ENCODE measurements at places on chromosomes 5 and 9.

DNA sequence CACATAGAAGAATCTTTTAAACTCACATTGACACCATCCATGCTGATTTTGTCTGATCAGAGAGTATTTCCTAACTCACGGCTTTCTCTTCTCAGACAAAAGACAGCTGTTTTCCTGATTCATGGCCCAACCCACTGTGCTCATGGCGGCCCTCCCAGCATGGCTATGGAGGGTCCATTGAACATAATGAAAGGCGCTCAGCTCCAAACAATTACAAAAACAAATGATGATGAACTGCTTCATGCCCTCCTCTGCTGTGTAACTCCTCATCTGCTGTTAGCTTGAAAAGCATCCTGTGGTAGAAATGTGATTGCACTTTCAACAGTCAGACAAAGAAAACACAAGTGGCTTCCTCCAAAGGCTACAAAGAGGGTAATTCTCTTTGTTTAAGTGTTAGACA is 673.8 kb downstream of the PRELID2 start:
- no peak for DNase-seq

GRCh38 chr9:82140471-82140870 is 151.9 kb downstream of the SPATA31D1 start:
- no peak for DNase-seq

- DNase-seq, result no peak
These were observed 472.7 kb upstream of the CDH9 start for GRCh38 chr5:27511061-27511460.

DNA sequence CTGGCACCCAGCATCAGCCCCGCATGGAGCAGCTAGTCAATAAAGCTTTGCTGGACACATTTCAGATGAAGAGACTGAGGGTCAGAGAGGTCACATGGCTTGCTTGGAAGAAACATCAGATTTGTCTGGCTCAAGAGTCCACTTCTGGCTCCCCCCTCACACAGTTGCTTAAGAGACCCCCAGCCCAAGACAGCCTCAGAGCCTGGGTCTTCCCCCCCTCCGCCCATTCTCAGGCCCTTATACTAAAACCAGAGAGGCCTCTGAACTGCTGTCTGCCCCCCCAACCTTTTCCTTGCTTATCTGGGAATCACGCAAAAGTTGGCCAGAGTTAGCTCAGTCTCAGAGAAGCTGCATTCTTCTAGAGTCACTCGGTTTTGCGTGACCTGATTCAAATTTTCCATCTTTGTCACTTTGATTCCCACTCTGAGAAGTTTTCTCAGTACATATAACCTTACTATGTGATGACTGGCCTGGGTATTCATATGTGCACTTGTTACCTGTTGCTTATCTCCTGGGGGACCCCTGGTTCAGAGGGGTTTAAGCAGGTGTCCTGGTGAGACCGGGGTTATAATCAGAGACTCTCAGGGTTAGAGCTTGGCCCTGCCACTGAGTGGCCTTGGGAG is 145.4 kb upstream of the IER5L start:
- DNase-seq, result no peak

DNA sequence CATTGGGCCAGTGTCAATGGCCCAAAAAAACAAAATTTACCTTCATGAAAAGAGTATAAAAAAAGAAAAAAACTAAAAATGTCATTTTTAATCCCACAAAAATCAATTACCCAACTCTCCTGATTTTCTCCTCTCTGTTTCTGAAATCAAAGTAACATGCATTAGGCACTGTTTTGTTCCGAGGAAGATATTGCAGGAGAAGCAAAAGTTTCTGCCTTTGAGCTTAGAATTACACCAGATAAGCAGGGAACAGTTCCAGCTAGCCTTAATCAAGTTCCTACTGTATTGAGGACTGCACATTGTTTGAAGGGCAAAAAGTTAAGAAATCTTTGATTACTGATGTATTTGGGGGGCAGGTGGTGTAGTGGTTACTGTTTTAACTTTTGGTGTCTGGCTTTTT is 1.1 kb upstream of the PRKAA1 start:
- DNase-seq, result no peak

- no peak for DNase-seq
These were observed 638.8 kb upstream of the WWC1 start for GRCh38 chr5:167652690-167653089.

DNA sequence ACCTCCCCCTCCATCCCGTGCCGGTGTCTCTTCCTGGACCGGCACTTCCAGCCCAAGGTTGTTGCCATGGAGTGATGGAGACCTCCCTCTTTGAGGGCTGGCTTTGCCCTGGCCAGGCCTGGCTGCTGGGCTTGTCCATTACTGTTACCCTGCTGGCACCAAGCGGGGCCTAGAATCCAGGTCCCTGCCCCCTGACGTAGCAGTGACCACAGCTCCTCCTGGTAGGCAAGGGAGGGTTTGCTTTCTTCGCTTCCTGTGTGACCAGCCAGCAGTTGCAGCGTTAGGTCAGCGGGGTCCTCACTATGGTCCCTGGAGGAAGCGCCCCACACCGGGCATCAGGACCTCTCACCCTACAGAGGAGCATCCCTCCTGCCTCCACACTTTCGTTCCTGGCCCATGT is 146.7 kb upstream of the COL5A1 start:
- DNase-seq, result no peak

- DNase-seq, result no peak
These were observed 29.0 kb upstream of the SSBP2 start for GRCh38 chr5:81779916-81780266.

GRCh38 chr9:37626708-37627292 is 24.0 kb upstream of the FRMPD1 start:
- DNase-seq, result no peak

DNA sequence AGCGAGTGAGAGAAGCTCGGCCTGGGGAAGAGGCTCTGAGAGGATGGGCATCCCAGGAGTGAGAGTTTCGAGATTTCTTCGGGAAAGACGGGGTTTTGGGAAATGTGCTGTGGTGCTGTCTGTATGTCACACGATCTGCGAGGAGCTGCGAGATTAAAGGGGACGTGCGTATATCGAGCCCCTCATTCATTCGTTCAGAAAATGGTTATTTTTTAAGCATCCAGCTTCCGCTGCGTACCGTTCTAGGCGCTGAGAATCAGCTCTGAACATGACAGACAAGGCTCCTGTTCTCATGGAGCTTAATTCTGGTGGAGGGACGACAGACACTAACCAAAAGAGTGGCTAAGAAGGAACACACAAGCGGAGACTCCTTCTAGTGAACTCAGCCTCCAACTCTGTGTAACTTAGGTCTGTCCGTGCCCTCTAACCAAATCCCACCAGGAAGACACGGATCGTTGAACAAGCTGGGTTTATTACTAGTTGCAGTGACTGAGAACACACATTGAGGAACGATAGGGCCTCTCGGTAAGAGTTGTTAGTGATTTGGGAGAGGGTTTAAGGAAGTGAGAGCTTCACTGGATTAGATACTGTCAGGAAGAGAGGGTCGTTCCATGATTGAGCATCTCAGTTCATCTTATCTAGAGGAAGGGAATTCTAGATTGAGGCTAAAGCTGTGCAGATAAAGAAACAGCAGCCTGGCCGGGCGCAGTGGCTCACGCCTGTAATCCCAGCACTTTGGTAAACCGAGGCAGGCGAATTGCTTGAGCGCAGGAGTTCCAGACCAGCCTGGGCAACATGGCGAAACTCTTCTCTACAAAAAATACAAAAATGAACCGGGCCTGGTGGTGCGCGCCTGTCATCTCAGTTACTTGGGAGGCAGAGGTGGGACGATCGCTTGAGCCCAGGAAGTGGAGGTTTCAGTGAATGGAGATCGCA is 1.0 kb upstream of the FBXW11 start:
- no peak for DNase-seq

GRCh38 chr5:175741556-175741955 is 83.7 kb downstream of the HRH2 start:
- no peak for DNase-seq

GRCh38 chr9:94864862-94865509 is 138.5 kb downstream of the AOPEP start:
- DNase-seq, result no peak

DNA sequence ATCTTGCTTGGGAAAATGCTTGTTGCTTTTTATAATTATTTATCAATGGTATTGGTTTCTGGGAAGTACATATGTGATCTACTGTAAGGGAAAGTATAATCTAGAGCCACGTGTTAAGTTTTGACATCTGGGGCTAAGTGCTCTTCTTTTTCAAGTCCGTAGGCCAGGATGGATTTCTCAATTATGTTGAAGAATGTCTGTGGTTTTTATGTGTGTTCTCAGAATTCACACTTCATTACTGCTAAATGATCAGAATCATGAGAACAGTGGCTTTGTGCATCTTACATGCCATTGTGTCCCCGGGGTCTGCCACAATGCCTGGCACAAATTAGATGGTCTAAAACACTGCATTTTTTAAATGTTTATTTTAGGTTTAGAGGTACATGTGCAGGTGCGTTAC is 14.5 kb upstream of the AUH start:
- DNase-seq, result no peak

DNA sequence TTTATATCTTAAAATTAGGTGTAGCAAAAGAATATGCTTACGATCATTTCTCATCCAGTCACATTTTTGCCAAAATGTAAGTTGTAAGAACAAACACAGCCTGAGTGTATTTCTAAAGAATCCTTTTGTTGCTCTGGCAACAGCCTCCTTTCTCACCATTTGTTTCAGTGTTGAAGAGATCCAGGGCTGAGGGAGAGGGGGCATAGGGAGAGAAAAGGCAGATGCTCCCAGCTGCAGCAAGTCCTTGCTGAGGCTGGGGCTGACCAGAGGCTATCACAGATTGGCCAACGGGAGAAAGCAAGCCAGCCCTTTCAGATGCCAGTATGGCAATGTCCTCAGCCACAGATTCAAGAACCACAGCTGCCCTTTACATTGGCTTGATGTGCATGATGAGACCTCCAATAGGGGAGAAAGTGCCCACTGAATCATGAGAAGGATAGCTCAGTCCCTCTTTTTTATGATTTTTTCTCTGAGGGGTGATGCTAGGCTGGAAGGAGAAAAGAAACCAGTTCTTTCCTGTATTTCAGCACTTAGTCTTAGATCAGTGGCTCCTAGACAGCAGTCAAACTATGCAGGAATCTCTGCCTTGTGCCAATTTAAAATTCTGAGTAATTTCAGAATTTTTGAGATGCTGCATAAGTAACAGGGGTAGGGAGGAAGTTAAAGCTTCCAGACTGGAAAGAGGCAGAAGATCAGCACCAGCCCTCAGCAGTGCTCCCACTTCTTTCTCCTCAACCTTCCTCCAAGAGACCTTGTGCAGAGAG is 142.1 kb downstream of the LHFPL2 start:
- no peak for DNase-seq

DNA sequence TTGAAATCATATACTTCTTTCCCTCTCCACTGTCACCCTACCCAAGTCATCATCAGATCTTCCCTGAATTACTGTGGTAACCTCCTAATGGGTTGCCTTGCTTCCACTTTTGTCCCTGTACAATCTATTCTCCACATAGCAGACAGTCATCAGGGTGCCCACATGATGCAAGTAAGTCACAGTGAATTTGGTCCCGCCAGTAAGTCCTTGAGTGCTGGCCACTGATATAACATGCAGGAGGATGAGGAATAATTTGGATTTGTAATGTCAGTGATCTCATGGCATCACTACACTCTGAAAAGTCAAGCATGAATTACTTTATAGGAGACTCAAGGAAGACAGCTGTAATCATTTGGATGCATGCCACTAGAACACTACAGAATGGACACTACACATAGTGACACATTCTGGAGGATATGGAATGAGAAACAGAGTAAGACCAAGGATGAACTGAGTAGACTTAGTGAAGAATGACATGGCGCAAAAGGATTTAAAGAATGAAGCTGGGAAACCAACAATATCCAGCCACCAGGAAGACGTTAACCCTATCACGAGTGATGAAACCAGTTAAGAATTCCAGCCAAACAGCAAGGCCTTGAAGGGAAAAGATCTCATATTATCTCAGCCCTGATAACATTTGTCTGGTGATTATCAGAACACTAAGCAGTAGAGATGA is 28.6 kb downstream of the MARCHF3 start:
- DNase-seq, result no peak

- no peak for DNase-seq
These were observed 305.0 kb downstream of the RAB3C start for GRCh38 chr5:58887721-58888409.

- no peak for DNase-seq
These were observed 10.4 kb upstream of the MIER3 start for GRCh38 chr5:56962286-56962685.

DNA sequence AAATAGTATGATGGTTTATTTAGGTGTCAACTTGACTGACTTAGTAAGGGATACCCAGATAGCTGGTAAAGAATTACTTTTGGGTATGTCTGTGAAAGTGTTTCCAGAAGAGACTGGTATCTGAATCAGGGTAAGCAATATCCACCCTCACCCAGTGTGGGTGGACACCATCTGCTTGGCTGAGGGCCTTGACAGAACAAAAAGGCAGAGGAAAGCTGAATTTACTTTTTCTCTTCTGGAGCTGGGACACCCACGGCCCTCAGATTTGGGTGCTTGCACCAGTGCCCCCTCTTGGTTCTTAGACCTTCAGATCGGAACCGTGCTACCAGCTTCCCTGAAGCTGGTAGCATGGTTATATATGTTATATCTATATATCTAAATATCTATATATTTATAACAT is 489.5 kb upstream of the MPDZ start:
- no peak for DNase-seq

DNA sequence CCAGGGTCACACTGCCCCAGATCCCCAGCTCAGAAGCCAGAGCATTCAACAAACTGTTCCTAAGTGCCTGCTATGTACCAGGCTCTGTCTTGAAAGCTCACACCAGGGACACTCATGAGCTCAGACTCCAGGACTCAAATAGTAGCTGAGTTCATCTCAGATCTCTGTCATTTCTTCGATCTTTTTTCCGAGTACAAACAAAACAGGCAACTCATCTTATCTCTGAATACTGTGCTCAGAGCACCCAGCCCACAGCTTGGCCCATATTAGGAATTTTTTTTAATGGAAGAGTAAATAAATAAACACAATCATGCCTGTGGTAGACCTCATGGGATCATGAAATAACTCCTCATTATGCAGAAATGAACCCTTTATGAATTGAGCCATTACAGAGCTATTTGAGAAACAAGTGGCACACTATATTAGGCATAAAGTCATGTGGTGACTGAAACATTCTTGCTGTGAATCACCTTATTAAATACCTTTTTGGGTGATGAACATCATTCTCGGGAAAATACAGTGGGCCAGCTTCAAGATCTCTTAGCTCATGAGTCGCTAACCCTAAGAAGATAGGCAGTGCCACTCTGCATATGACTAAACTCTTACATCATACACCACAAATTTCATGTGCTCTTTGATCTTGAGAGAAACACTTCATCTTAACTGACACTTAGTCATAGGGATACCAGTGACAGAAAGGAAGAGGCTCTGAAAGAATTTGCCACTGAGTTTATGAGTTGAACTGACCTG is 9.9 kb downstream of the SH3RF2 start:
- DNase-seq, result no peak

DNA sequence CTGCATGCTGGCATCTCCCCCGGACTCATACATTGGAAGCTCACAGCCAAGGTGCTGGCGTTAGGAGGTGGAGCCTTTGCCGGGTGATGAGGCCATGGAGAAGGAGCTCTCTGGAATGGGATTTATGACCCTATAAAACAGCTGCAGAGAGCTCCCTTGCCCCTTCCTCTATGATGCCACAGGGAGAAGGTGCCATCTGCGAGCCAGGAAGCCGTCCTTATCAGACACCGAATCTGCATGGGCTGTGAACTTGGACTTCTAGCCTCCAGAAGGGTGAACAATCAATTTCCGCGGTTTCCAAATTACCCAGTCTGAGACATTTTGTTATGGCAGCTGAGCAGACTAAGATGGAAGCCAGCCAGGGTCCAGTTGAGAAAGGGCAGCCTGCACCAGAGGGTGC is 381.2 kb upstream of the IRX1 start:
- DNase-seq, result no peak

GRCh38 chr5:136998854-136999357 is 500.2 kb downstream of the SPOCK1 start:
- no peak for DNase-seq
